ENCODE measurements at places on chromosomes 6 and 20.

- no peak for DNase-seq
Measured at GRCh38 chr6:55895972-55896730, 20.8 kb upstream of the BMP5 start.

DNA sequence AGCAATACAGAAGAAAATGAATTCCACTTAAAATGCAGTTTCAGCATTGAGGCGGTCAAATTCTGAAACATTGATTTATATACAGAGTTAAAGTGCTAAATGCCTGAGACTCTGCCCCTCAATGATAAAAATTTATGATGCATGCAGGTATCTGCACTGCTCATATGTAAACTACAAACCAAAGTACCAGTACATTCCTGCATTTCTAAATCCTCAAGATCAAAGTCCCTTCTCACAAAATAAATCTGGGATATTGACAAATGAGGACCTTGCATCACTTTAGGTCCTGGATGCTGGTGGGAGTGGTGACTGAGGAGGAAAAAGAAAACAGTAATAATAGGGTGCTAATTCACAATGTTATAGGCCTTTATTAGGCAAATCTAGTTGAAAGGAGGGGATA lies 101.9 kb downstream of the FIG4 start:
- DNase-seq: no peak

GRCh38 chr20:17642404-17643269 lies 39.4 kb downstream of the RRBP1 start:
- no peak for DNase-seq

GRCh38 chr6:165726290-165726875 lies 63.3 kb upstream of the PDE10A start:
- no peak for DNase-seq

DNA sequence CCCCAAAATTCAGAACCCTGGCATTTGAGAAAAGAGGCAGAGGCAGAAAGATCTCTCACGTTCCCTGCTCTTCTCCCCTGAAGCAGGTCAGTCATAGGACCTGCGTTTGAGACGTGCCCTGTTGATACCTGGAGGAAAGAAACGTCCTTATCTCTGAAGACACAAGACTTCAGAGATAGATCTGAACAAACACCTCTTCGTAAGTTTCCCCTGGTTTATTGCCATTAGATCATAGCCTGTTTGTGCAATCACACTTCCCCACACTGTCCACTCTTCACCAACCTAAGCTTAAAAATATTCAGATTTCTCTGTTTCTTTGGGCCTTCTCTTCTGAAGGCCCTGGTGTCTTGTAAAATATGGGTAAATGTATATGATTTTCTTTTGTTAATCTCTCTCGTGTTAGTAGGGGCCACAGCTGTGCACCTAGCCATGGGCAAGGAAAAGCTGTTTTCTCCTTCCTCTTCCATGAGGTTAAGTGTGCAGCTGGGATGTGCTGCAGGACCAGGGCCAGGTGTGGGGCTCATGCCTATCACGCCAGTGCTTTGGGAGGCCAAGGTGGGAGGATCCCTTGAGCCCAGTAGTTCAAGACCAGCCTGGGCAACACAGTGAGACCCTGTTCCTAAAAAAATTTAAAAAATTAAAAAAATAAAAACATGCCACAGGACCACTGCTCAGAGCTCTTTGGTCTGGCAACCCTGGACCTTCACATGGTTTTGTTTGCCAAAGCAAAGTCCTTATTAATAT lies 4.7 kb upstream of the SLC22A2 start:
- DNase-seq: no peak

DNA sequence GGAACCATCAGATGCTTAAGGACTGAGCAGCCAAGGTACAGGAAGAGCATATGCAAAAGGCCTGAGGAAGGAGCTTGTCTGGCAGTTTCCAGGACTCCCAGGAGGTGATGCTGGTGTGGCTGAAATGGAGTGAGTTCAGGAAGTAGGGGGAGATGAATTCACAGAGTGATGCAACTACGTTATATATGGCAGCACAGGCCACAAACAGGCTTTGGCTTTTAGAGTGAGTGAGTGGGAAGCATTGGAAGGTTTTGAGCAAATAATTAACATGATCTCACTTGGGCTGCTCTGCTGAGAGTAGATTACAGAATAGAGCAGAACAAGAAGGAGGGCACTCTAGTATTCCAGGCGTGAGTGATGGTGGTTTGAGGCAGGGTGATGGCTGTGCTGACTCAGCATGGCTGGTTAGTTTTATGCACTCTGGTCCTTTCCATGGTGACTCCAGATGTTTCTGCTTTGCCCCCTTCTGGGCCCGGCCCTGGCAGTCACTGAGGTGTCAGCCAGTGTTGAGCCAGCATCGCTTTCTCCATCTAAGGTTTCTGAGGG lies 6.5 kb downstream of the BTN2A2 start:
- DNase-seq: no peak

Measured in effector CD8-positive, alpha-beta T cell (primary cell).